ENCODE measurements at places on chromosomes 12 and 14.
A peak's percentile ranks its signal among the peaks of the same experiment; 100 is the strongest.

- DNase-seq = no peak
Observed at GRCh38 chr14:67574156-67574555, 25.9 kb downstream of the PIGH start.

GRCh38 chr14:86168371-86168770 lies 638.4 kb downstream of the FLRT2 start:
- peak; percentile 58 for DNase-seq

DNA sequence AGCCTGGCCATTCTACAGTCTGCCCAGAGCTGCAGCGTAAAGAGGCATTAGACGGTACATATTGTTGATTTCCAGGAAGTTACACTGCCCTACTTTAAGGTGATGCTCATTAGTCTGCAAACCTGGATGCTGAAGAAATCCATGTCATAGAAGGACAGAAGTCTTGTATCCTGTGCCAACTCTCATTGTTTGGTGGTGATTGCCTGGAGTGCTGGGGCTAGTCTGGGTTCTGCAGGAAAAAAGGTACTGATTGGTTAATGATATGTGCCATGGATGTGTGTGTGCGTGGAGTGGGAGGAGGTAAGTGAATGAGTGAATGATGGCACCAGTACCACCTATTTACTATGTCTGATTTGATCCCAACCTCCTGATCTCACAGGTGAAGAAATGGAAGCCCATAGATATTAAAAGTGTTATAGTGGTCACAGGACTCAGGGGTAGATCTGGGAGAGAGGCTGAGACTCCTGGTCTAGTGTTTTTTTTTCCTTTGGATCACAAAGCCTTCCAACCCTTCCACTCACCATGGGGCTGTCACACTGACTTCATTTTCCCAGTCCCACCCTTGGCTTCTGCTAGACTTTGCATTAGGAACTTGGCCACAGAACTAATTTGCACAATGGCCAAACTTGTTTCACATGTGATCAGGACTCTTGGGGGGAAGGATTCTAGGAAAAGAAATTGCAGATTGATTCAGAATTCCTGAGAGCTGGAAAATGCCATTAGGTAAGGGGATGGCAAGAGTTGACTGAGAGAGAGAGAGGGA lies 96.1 kb downstream of the TMX1 start:
- DNase-seq = no peak

DNA sequence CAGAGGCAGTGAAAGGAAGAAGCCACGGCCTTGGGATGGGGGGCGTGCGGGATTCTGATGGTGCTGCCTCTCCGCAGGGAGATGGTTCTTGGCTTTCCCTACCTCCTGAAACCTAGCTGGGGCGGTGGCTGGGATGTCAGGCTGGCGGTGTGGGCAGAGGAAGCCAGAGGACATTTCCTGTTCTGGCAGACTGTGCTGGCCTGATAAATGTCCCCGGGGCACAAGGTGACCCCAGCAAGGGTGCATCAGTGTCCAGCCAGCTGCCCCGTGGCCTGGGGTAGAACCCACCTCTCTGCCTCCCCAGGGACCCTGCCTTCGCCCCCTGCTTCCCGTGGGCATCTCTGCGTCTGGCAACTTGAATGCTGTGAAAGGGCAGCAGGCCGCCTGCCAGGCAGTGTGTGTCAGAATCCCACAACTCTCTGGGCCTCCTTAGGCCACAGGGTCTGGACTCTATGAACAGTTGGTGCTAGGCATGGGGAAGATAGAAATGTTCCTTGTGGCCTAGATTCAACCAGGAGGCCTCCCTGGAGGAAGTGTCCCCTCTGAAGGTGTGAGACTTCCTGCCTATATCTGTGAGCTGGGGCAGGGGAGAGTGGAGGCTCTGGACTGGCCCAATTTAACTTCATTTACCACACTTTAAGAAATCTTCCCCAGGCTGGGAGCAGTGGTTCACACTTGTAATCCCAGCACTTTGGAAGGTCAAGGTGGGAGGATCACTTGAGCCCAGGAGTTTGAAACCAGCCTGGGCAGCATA lies 4.9 kb downstream of the SH2B3 start:
- DNase-seq = peak; percentile 27

DNA sequence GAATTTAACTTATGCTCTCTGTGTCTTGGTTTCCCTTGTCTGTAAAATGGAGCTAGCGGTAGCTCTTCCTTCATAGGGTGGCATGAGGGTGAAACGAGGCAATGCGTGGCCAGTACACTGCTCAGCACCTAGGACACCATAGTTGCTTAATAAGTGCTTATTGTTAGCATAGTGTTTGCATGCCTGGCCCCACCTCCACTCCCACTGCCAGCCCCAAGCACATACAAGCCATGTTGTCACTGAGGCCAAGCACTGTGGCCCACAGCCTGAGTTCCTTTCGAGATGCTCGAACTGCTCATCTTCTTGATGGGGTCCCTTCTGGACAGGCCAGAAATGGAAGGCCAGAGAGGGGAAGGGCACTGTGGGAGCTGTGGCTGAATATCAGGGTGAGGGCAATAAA lies 839 bp downstream of the FICD start:
- no peak for DNase-seq

DNA sequence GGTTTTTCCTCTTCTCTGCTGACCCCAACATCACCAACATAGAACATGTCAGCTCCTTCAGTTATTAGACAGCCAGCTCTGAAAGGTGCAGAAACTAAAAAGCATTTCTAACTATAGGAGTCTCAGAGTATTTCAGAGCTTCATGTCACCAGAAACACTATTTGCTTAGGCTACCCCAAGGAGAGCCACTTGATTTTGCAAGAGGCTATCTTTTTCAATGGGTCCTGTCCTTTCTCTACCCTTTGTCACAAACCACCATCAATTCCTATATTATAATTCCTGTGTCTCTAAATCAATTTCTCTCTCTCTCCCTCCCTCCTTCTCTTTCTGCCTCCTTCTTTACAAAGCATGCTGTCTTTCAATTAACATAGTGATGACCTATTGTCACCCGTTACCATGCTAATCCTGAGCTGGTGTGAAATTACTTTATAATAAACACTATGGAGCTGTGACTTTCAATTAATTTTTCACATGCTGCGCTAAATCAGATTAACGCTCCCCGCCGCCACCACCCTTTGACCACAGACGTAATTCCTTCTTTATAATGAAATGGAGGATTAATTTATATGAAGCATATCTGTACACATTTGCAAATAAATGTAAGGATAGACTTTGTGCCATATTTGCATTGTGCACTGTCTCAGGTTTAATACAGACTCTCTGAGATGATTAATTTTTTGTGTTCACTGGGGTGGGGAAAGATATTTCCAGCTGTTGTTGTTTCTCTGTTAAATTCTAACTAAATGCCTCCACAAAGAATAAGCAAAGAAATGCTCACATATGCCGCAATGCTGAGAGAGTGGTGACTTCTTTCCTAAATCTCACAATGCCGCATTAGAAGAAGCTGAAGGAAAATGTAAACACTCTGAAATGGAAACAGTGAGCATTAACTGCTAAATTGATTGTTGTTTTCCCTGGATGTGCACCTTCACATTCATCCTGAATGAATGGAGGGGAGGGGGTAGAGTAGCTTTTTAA lies 418.6 kb downstream of the PDZRN4 start:
- no peak for DNase-seq

- DNase-seq = peak; percentile 9
Observed at GRCh38 chr14:31457665-31458659, 656 bp upstream of the DTD2 start.

GRCh38 chr12:91098941-91099340 lies 12.4 kb downstream of the LUM start:
- peak; percentile 69 for DNase-seq

DNA sequence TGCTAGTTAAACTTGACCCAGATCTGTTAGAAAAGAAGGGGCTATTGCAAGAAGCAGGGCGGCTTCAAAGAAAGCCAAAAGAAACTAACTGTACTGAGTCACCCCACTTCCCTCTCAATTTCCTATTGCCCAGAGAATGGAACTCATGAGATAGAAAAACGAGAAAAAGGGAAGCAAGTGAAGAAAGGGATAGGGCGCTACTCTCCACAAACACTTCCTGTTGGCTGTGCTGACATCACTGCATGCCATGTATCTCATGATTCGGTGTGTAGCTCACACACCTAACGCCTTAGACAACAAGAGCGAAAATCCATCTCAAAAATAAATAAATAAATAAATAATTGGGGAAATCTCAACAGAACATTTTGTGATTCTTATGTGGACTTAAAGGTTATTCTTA lies 13.0 kb upstream of the P2RX4 start:
- no peak for DNase-seq

DNA sequence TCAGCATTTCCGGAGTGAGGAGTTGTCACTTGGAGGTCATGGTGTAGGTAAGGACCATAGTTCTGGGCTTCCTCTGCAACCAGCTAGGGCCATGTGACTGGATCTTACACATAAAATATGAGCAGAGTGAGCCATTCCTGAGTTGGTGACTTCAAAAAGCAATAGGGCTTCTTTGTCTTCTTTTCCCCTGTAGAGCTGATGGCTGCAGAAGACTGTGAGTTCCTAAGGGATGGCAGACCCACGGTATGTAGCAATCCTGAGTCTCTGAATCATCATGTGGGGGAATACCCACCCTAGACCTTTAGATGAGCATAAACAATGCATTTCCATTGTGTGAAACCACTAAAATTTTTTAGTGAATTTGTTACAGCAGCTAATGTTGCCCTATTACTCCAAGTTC lies 151.1 kb upstream of the TBX3 start:
- DNase-seq = no peak

DNA sequence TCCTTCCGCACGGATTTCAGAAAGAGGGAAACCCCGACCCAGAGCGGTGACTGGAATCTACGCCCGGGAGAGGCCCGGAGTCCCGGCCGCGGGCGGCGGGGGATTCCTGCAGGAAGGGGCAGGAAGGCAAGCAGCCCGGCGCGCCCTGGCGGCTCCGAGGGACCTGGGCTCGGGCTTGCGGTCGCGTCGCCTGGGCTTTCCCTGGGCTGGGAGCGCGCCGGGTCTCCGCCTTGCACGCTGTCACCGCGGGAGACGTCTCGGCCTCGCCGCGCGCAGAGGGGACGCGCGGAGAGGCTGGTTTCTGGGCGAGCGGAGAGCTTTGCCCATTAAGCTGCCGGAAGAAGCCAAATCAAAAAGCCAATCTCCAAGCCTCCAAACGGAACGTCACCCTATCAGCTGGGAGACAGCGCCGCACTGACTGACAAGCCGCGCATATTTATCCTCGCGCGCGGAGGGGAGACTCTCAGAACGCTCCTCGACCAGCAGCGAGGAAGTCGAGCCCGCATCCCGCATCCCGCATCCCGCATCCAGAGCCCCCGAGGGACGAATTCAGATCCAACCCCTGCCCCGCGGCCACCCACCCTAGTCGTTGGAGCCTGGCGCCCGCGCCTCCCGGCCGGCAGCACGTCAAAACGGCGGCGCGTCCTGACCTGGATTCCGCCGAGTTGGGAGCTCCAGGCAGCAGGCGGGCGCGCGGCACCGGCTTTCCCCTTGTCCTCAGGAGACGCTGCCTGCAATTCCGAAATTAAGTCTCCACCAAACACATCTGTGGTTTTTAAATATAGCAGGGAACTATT lies at the start of gene SLC8A3:
Gene SLC8A3 (minus strand): TSS at position 293 of the 797 bp plus-strand sequence. CDS start 20,529 bp downstream, outside the sequence.
- no peak for DNase-seq

DNA sequence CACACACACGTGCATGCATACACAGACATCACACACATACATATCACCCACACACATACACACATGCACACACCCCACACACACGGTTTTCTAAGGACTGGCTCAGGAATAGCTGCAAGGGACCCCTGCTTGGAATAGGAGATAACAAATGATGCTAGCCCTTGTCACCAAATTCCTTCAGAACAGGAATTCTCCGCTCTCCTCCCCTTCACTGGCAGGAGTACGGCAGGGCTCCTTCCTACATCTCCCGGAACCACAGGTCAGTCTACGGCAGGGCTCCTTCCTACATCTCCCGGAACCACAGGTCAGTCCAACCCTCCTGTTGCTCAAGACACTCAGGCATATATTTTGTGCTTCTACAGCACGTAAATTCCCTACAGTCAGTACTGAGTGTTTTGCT lies 23.9 kb downstream of the PHLDA1 start:
- no peak for DNase-seq

DNA sequence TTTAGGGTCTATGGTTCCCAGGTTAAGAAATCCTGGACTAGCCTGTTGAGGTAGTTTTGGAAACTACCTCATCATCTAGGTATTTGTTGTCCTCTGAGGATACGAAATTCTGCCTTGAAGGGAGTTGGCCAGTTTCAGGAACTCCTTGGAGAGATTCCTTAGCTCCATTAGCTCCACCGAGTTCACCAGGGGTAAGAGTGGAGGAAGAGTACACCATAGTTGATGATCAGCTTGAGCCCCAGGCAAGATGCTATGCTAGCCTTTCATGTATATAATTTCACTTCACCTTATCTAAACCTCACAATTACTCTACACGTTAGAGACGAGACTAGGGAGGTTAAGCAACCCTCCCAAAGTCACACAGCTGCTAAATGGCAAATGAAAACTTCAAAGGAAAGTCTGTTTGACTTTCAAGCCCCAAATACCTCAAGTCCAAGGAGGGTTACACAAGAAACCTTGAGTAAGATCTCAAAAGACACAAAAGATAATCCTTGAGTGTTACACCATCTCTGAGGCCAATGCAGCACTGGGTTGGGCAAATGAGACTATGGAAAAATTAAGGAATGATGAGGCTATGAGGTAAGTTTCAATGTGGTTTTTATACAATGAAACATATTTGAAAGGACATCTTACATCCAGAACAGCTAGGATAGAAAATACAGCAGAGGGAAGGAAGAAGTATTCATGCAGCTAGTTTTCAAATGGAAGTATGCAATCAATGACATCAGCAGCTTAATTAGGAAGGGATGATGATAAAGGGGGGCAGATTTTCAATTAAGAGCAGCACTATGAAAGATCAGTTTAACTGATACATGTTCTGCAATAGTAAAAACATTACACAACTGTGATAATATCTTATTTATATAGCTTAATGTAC lies 97.2 kb upstream of the KRAS start:
- no peak for DNase-seq

- DNase-seq = no peak
Observed at GRCh38 chr14:88049936-88050335, 45.0 kb downstream of the GPR65 start.

DNA sequence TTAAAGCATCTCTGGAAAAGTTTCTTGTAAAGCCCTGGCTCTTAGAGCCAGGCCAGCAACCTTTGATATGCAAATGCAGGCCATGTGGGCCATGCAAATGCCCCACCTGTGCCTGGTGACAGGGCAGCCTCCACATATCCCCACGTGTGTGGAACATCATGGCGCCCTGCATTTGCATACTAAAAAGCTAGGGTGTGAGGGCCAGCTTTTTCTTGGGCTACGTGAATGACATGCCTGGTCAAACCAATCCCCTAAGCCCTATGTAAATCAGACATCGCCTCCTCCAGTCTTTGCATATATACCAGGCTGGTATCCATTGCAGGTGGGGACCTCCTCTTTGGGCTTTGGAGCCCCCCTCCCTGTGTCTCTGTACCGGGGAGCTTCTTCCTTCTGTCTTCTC lies 6.4 kb downstream of the CSRP2 start:
- DNase-seq = no peak

DNA sequence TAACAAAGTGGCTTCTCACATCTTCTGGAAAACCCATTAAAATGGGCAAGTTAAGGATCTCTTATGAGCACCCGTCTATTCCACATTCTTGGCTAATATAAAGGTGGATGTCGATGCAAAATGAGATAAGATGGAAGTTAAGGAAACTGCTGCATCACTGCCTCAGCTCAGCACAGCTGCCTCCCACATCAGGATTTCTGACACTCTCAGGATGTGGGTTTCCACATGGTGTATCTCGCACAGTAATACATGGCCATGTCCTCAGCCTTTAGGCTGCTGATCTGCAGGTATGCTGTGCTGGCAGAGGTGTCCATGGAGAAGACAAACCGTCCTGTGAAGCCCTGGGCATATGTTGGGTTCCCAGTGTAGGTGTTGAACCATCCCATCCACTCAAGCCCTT lies 1348.0 kb downstream of the TMEM121 start:
- no peak for DNase-seq

Measured in SK-MEL-5 (cell line).